ENCODE measurements at places on chromosomes 11 and 22. TPM values are rescaled to one million over a fixed set of nuclear protein-coding genes. Genes with fewer than 3 reads are reported as not detected.

DNA sequence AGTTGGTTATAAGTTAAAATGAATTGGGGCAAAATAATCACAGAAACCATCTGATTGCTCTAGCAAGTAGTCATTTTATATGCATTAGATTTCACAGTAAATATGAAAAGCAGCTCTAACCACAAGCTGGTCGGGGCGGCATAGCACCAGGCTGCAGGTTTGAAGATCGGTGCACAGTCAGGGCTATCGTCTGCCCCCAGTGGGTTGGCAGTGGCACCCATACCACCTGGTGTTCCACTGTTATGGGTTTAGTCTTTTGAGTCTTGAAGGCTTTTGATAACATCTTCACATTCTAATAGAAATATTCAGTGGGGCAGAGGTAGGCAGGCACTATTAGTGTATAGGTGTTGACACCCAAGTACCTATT is 62.1 kb downstream of the GRK3 start:
- no peak for DNase-seq

DNA sequence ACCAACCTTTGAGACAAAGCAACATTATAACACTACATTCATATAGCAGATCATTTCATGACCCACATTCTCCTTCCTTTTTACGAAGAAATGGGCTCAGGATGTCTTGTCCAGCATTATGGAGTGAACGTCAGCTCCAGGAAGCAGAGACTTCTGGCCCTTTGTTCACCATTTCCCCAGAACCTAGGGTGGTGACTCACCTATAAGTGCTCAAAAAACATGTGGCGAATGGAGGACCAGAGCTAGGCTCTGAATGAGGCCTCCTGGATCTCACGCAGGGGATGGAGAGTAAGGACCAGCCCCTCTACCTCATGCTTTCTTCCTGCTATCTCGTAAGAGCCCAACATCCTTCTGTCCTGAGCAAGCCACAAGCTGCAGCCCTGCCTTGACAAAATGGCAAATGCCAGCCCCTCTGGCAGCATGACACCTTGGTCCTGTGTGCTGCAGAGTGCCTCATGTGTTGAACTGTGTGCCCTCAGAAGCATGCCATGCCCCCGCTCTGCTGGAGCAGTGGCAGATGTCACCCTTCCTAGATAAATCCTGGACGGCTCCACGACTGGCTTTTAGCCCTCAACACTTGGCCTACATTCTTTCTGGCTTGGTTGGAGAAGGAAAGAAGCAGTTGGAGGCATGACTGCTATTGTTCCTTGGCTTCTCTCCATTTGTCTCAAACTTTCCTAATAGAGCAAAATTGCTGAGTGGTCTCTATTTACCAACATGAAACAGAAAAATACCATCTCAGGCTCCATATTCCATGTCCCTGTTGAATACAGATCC is 6.5 kb upstream of the ST3GAL4 start:
- DNase-seq: no peak

- no peak for DNase-seq
These were observed 213.6 kb downstream of the DYNC2H1 start for GRCh38 chr11:103322821-103323220.

DNA sequence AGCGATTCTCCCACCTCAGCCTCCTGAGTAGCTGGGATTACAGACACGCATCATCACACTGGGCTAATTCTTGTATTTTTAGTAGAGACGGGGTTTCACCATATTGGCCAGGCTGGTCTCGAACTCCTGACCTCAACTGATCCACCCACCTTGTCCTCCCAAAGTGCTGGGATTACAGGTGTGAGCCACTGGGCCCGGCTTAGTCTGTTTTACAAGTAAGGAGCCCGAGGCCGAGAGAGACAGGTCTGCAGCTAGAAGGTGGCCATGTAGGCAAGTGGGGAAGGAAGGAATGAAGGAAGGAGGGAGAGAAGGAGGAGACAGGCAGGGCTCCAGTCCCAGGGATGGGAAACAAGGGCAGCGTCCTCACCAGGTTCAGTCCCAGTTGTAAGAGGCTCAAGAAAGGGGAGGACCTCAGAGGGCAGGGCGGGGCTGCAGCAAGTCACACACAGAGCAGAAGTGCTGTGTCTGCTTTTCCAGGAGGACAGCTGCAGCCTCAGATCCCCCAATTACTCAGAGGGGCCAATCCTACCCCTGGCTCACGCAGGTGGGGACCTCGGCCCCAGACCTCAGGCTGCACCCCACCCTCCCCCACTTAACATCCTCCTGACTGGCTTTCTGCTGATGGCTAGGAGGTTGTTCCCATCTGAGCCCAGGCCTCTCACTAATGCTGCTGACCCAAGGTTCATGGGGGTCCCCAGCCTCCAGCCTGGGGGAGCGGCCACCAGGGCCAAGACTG is 53.8 kb upstream of the PRR5 start:
- DNase-seq: no peak

LRRC56 gene
- 0.49 TPM for total RNA-seq

- DNase-seq: no peak
These were observed 603 bp upstream of the ZFTA start for GRCh38 chr11:63769042-63769713.

GRCh38 chr11:62338218-62338617 is 970 bp downstream of the ASRGL1 start:
- no peak for DNase-seq

NEFH gene
- 4.2 TPM for total RNA-seq

- no peak for DNase-seq
These were observed 4.3 kb upstream of the CRTAM start for GRCh38 chr11:122833846-122834464.

DNA sequence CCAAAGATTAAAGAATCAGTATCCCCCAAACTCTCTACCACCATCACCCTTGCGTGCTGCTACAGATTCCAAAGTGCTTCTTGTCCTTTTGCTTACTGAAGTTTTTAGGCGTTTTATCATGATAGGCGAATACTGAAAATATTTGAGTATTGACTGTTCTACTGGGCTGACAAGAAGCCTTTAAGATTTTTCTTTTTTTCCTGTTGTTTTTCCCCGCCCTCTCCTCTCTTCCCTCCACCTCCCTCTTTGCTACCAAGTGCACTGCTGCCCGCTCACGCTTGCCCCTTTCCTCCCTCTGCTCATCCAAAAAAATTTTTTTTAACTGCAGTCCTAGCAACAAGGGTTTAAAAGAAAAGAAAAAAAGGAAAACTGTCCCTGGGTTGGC is 679 bp downstream of the SPCS2 start:
- DNase-seq: no peak

DNA sequence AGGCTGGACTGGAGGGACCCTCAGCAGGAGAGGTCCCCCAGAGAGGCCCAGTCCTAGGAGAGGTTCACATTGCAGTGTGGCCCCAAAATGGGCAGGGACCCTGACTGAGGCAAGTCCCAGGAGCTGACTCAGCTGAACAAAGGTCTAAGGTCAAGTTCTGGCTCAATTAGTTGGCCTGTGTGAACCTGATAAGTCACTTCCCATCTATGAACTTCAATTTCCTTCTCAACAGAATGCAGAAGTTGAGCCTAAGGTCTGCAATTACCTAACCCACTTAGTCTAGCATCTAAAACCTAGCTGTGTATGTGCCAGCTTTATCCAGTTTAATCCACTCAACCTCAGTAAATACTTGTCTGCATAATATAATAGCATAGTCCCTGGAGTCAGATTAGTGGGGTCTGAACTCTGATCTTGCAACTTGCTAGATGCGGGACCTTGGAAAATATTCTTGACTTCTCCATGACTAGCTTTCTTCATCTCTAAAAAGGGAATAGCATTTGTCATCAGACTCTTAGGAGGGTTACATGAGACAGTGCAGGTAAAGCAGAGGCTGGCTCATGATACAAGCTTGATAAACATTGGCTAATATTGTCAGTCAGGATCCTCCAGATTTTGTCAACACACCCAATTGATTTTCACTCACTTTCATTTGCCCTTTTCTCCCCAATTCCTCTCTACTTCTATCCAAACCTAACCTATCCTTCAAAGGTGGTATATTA is 465.5 kb downstream of the INSC start:
- no peak for DNase-seq

- no peak for DNase-seq
These were observed 424.6 kb downstream of the BUD13 start for GRCh38 chr11:116348226-116348625.

- no peak for DNase-seq
These were observed 23.9 kb upstream of the NECTIN1 start for GRCh38 chr11:119752946-119753345.

DNA sequence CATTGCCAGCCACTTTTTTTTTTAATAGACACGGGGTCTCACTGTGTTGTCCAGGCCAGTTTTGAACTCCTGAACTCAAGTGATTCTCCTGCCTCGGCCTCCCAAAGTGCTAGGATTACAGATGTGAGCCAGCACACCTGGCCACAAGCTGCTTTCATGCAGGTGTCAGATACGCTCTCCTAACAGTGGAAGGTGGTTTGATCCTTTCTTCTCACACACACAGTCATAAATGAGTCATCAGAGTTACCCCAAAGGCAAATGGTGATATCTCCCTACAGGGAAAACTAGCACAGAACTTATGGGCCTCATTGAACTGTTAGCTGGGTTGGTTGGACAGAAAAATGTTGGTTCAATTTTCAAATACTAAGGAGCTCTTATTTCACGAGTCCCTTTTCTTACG is 38.2 kb upstream of the UBASH3B start:
- no peak for DNase-seq

MS4A6A gene
- total RNA-seq: 30.7 TPM

JAML gene
- 17.2 TPM for total RNA-seq

DNA sequence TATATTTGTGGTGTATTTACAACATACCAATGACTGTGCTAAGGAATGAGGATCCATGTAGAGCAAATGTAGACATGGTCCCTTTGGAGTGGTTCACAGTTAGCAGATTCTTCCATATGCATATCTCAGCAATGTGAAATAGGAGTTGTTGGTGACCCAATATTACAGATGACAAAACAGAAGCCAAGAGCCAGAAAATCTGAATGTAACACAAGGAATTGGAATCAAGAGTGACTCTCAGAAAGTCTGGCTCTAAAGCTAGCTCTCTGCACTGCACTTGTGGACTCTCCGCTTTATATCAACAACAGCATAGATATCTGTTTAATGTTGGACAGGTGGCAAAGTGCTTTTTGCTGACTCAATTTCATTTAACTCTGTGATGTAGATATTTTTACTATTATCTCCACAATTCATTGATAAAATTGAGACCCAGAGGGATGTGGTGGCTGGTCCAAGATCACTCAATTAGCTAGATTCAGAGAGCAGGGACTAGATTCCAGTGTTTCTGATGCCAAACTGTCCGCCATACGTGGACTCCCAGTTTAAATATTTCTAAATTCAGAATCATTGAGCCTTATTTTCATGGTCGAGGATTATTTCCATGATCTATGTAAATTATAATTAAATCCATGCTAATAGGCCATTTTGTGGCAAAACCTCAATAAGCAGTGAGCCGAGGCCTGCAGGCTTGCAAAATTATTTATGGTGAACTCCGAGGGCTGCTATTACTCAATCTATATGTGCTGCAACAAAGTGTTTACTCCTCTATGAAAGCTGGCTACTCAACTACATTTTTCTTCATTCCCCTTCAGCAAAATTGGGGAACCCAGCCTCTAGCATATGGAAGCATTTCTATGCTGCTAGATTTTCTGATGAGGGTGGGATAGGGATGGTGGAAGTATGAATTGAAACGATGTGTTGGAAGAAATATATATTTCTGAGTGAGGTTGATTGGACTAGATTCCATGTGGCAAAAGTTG is 21.1 kb upstream of the TENM4 start:
- DNase-seq: no peak

FOSL1 gene
- 20.9 TPM for total RNA-seq

DNA sequence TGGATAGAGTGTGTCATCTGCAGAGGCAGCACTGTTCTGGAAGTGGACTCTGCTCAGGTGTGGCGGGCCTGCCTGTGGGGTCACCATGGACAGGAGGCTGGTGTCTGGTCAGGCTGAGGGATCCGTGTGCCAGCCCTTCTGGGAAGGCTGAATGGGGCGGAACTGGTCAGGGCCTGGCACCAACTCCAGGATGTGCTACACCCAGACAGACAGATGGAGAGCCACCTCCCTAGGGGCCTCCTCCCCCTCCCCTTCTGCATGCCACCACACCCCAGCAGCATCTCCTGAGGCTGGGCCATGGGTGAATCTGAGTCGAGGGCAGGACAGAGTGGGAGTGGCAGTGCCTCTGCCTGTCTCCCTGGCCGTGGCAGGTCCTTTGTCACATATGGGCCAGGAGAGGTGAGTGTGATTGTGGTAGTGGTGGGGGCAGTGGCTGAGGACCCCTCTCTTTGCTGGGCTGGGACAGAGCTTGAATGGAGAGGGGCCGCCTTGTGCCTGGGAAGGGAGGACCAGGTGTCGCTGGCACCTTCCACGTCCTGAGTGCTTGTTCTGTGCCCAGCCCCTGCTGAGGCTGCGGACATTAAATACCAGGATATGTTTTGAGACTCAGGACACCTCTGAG is 29.1 kb downstream of the ST3GAL4 start:
- no peak for DNase-seq

OTOG gene
- not detected for total RNA-seq

DNA sequence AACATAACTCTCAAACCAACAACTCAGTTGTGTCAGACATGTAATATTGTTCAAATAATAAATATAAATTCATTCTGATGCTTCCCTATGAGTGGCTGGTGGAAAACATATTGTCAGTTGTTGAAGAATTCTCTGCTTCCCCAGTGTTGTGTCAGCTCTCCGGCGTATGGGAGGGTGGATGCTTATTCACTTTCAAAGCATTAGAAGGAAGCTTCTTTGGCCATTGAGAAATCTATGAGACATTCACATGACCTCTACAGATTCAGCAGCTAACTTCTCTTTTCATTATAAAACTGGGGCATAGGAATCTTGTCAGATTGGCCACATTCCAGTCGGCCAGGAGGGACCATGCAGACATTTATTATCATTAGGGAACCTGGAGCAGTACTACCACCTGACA is 2.9 kb downstream of the OR51V1 start:
- no peak for DNase-seq

GRCh38 chr11:1295591-1295990 is 13.8 kb downstream of the TOLLIP start:
- DNase-seq: no peak

DNA sequence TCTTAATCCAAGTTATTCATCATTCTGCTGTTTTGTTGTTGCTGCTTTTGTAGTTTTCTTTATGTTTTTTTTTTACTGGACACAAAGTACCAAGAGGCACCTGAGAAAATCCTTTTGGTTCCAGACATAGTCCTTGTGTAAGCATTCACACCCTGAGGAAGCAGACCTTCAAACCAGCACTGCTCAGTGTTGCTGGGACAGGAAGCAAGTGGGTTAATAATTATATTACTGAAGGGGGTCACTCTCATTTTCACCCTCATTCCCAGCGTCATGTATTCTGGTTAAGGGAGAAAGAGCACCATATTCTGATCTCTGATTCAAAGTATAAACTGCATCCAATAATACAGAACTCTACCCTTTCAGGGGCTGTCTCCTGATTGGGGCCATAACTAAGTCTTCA is 5.9 kb upstream of the ALKBH3 start:
- DNase-seq: no peak

ZFPL1 gene
- 50.8 TPM for total RNA-seq
